Activated T-helper 17 cell treated with anti-CD3 and anti-CD28 coated beads, Interleukin-2, amount 50 U/mL, for 72 hours (primary cell): ENCODE measurements at places on chromosomes 7 and 10.
A peak's percentile ranks its signal among the peaks of the same experiment; 100 is the strongest.

GRCh38 chr10:31940839-31941653 lies 12.4 kb upstream of the ARHGAP12 start:
- ATAC-seq, result peak; percentile 88

DNA sequence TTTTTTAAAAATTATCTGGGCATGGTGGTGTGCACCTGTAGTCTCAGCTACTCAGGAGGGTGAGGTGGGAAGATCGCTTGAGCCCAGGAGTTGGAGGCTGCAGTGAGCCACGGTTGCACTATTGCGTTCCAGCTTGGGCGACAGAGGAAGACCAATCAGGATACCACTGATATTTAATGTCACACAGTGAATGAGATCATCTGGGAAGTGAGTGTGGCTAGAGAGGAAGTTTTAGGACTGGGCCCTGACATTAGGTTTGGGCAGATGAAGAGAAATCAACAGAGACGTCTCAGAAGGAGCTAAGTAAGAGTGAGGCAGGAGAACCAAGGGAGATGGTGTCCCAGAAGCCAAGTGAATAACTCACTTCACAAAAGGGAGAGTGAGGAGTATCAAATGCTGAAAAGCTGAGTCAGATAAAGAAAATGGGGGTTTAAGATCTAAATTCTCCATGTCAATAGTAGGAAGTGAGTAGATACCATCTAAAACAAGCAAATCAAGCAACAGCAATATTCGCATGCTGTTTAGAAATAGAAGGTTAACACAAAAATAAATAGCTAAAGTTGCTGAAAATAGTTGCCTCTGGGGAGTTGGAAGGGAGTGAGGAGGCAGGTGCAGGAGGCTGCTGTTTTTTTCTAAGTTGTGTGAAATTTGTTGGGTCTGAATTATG lies 11.5 kb downstream of the PILRA start:
- ATAC-seq, result no peak

GRCh38 chr10:33117230-33117629 lies 159.2 kb upstream of the ITGB1 start:
- no peak for ATAC-seq

DNA sequence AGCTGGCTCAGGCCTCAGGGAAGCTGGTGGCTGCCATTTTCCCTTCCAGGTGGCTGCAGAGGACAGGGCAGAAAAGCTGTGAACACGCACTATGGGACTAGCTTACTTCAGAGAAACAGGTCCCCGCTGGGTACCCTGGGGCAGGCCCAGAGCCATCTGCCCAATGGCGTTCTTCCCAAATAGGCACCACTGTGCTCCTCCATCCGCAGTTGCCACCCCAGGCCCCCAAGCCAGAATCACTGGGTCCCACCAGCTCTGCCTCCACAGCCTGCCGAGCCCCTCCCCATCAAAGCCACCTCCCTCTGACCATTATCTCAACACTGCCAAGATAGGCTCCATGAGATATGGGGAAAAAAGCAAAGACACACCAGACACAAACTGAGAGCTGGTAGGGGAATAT lies 11.4 kb downstream of the BUD31 start:
- ATAC-seq, result no peak

DNA sequence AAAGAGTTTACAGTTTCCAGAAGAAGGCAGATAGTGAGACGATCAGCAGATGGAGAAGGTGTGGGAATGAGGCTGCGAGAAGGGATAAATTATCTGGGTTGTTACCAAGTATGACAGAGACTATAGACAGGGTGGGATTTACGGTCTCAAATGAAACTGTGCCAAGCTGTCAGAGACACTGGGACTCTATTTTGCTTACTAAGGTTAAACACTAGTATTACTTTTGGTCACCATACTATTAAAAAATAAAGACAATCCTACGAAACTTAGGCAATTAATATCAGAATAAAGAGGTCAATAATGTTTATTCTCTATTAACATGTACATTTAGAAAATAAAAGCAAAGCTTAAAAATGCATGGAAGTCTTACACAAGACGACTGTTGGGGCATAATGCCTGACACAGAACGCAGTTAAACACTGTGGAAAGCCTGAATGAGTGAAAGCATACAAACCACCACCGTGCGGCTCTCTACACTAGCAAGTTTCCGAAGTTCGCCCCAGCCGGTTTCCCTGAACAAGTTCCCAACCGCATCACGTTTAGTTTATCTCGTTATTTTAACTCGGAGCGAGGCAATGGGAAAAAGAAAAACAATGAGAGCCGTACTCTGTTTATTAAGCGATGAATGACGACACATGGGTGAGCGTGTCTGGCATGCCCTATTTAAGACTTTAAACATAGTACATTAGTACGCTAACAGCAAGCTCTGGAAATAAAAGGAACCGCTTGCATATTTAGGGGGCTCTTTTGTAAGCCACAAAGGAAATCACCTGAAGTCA lies 909 bp upstream of the CC2D2B start:
- ATAC-seq, result peak; percentile 49
